SW480 (cell line): ENCODE measurements at places on chromosomes 12 and 14.

DNA sequence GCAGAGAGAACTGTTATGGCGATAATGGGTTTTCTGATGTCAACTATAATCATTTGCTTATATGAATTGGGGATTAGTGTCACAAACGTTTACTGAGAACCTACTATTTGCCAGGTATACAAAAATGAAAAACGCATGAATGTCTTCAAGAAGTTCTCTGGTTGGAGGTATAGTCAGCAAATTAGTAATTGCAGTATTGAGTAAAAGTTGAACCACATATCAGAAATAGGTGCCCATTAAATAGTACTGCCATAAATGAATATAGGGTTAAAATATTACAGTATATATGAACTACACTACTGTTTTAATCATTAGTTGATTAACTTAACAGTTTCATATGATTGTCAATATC, 60.0 kb downstream of the PTPRB start:
- no peak for DNase-seq

- peak; percentile 88 for DNase-seq
Observed at GRCh38 chr14:68784978-68785533, 7.8 kb downstream of the ZFP36L1 start.

GRCh38 chr12:40499856-40500255, 192.4 kb upstream of the CNTN1 start:
- DNase-seq = no peak

DNA sequence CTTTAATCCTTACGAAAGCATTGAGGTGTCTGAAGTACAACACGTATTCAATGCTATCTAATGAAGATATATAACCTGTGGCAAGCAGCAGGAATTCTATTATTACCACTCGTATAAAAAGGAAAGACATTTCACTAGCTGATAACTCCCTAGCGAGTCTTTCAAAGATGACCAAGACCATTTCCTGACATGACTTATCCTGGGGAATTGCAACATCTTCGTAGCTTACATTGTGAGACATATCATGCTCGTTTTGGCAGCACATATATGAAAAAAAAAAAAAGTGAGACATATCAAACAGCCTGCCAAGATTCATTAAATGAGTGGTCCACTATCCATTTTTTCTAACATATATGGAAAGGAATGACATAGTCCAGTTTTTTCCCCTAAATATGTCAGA, 337.0 kb downstream of the FSCB start:
- DNase-seq = no peak

DNA sequence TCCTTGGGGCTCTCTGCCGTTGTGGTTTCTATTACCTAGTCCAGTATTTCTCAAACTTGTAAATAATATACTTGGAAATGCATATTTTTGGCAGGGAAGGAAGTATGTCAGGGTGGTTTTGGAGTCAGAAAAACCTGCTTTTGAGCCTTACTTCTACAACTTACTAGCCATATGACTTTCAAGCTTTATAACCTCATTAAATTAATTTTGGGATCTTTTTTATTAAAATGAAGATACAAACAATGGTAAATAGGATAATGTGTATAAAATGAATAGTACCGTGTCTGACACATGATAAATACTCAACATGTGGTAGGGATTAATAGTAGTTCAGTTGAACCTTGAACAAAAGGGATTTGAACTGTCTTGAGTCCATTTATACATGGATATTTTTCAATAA, 406.3 kb downstream of the ATP23 start:
- DNase-seq = no peak
